ENCODE measurements at places on chromosomes 5 and 9.

- DNase-seq: no peak
Observed at GRCh38 chr9:126146254-126147145, 180.1 kb upstream of the MVB12B start.

DNA sequence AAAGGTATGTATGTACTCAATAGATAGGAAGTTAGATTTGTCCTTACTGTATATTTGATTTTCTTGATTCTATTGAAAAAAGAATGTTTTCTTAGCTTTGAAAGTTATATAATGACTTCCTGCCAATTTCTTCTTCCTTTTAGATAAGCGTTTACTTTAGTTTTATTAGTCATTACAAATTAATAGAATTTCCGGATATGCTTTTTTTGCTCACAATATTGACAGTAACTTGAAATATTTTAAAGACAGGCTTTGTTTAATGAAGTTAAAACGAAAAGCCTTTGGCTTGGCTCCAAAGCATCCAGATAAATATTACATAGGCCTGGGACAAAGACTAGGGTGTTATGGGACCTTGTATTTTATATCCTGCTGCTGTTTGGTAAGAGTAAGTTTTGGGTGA lies 49.5 kb downstream of the CWC27 start:
- DNase-seq: no peak

GRCh38 chr5:55123365-55123764 lies 20.9 kb downstream of the GZMA start:
- no peak for DNase-seq

DNA sequence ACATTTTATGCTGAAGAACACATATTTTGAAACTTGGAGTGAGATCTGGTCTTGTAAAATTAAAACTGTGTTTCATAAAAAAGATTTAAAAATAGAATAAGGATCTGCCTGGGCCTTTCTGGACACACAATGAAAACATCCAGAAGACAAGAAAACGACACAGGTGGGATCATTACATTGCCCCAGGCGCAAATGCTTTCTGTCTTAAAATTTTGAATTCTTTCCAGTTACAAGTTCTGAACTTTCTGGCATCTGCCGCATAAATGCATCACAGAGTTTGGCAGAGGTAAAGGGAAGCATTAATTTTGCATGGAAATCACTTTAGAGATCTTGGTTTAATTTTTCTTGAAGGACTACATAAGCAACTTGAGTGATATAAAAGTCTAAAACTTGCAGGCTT lies 219.6 kb downstream of the WDR70 start:
- no peak for DNase-seq

GRCh38 chr9:31542384-31543055 lies 841.9 kb upstream of the ACO1 start:
- peak; percentile 2 for DNase-seq

- no peak for DNase-seq
Observed at GRCh38 chr5:79173626-79174025, 62.0 kb downstream of the BHMT start.

DNA sequence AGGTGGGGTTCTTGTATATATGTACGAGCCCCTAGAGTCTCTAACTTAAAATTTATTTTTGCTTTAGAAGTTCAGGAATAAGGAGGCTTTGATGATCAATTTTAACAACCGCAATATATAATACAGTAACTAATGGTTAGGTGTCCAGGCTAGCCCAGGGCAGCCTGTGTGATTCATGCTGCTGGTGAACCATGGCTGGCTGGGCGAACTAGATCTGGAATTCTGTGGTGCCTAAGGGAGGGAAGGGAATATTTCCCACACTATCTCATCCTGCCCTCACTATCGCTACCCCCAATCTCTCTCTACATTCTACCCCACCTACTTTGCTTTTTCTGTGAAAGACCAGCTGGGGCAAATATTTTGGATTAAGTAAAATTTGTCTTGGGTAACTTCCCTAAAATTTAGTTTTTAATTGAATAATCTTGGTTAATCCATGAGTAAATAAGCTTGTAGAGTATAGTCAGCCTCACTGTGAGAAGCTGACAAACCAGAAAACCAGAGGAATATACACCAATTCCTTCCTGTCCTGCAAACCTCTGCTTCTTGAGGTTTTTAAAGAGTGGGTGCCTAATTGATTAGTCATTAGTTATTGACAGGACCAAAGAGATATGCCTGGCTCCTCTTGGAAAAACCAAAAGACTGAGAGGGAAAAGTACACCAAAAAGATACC lies 115.1 kb upstream of the CCDC152 start:
- DNase-seq: no peak

DNA sequence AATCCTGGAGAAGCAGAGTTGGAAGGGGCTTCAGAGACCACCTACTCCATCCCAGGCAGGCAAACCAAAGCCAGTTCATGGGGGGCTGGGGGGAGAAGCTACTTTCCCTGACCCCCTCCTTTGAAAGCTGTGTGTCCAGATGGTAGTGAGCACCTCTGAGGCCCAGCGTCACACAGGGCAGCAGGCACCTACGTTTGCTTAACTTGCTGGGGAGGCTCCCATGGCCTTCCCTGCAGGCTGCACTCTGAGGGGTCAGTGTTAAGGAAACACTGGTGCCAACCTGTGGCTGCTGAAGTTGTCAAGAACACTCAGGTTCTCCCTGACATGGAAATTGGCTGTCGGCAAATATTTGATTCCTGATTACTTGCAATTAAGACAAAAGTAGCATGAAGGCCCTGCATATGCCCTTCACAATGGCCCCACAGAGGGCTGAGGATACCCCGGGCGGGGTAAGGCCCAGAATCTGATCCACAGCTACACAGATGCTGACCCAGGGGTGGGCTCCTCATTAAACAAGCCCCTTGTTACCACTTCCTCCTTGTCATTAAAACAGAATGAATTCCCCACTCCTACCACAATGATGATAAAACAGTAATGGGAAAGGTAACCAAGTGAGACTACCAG lies 208.5 kb downstream of the FSTL4 start:
- DNase-seq: no peak
